Activated CD4-positive, CD25-positive, alpha-beta regulatory T cell (primary cell): ENCODE measurements at places on chromosomes 13 and 19.
A peak's percentile ranks its signal among the peaks of the same experiment; 100 is the strongest.

DNA sequence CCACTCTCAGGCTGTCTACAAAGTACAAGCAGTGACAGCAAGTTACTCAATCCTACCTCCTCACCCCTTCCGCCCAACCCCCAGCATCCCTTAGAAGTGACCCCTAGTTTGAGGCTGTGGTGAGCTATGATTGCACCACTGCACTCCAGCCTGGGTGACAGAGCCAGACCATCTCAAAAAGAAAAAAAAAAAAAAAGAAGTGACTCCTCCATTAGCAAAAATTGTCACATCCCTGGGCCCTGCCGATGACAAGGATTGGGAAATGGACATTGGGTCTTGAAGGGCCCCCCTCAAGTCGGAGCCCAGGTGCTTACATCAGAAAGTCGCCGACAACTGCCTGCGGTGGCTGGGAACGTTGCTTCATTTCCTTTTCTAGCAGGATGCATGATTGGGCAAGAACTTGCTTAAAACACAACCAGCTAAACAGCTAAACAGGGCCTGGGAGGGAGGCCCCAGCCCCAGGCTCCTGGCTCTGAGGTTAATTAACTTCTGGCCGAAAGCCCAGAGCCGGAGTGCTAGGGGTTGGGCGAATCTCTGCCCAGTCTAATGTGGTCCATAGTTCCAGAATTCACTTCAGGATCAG, 15.3 kb downstream of the RAB3D start:
- no peak for DNase-seq

DNA sequence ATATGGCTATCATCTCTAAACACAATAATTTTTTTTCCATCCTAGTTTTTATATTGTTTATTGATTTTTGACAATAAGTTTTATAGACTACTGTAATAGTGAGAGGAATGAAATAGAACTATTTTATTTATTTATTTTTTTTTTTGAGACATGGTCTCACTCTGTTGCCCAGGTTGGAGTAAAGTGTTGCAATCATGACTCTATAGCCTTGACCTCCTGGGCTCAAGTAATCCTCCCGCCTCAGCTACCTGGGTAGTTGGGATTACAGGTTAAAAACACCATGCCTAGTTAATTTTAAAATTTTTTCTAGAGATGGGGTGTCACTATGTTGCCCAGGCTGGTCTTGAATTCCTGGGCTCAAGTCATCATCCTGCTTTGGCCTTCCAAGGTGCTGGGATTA, 8.5 kb upstream of the ZNF442 start:
- no peak for DNase-seq

DNA sequence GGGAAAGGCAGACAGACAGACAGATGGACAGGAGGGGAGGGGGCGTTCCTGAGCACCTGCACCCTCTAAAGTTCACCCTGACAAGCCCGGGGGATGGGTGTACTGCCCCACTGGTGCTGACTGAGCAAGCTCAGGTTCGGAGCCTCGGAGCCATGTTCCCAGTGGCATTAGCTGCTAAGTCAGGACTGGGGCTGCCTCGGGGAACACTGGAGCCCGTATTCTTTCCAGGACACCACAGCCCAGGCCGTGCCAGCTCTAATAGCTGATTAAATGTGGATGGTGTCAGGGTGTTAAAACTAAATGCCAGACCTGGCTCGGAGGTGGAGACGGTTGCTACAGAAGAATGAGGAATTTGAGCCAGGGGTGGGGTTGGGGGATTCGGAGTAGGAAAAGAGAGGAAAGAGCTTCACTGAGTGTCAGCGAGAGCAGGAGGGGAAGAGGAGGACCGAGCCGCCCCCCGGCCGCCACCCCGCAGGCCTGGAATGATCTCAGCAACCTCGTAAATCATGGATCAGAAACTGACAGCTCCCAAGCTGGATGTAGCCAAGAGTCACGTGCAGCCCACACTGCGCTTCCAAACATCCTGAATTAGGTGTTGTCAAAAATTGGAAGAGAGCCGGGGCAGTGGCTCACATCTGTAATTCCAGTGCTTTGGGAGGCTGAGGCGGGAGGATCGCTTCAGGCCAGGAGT, 10.4 kb downstream of the MAP2K2 start:
- no peak for DNase-seq

DNA sequence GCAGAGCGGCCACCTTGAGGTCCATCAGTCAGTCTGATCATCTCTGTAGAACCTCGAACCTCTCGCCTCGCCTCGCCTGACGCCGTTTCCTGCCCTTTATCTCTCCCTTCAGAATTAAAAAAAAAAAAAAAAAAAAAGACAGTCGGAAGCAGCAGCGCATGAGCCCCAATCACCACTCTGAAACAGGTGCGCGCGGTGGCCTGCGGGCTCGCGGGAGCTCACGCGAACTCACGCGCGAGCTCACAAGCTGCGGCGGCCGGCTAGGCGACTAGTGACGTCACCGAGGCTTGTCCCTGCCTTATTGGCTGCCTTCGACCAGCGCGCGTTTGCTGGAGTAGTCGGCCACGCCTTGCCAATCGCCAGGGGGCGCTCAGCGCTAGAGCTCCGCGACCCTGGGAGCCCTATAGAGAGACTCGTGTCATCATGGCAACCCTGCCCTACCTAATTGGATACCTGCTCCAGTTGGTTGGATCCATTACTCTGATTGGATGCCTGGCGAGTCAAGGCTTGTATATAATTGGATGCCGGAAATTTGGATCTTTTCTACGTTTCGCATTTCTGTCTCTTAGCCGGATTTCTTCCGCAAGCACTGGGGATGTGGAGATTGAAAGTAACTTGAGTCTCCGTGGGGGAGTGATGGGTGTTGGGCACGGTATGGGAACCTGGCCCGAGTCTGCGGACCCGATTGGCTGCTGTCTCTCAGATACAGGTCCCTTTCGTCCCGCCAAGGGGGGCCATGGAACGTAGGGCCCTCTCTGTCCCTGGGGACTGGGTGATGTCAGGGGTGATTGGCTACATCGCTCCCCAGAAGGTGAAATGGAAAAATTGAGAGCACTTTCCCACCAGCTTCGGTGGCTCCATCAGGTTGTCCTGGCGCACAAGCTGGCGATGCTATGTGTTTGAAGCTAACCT, 31.6 kb downstream of the SYT3 start:
- peak; percentile 19 for DNase-seq

- DNase-seq = no peak
Observed at GRCh38 chr13:112669881-112670499, 19.8 kb upstream of the ATP11A start.

- no peak for DNase-seq
Observed at GRCh38 chr13:25678398-25678797, 306.6 kb downstream of the ATP8A2 start.

DNA sequence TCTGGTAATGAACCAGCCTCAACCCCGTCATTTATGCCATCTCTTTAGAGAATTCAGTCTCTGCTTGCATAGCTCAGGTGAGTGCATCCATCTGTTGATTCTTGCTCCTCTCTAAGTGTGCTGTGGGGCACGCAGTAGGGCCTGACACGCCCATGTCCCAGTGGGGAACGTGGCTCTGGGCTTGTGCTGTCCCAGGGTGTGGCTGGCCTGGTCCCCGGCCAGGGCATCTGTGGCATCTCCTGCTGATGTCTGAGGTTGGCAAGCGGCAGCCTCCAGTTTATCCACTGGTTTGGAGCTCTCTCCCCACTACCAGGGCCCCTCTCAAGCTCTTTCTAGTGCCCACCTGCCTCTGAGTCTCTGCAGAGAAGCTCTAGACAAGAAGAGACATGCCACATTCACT, 146.6 kb upstream of the GJB6 start:
- no peak for DNase-seq

DNA sequence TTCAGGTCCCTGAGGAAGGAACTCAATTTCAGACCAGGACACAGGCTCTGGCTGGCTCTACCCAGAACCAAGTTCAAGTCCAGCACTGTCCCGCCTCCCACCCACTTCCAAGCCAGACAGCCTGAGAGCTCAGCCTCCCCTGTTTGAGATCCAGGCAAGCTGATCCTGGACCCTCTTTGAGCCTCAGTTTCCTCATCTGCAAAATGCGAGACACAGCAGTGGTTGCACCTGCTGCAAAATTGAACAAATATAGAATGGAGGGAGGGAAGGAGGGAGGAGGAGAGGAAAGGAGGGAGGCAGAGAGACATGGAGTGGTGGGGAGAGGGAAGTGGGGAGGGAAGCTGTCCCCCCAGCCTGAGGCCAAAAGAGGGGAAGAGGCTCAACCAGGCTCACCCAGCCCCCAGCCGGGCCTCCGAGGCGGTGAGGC, 751 bp downstream of the TMEM221 start:
- no peak for DNase-seq

DNA sequence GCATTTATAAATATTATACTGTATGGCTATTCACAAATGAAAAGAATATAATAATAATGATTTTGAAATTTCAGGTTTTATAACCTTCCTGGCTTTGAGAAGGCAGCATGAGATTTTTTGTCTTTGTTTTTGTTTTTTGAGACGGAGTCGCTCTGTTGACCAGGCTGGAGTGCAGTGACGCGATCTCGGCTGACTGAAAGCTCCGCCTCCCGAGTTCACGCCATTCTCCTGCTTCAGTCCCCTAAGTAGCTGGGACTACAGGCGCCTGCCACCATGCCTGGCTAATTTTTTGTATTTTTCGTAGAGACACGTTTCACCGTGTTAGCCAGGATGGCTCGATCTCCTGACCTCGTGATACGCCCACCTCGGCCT, 64.1 kb downstream of the ZNF429 start:
- no peak for DNase-seq

GRCh38 chr19:313169-313987, 22.2 kb upstream of the PLPP2 start:
- no peak for DNase-seq

- no peak for DNase-seq
Observed at GRCh38 chr13:97749174-97749573, 204.3 kb upstream of the IPO5 start.

DNA sequence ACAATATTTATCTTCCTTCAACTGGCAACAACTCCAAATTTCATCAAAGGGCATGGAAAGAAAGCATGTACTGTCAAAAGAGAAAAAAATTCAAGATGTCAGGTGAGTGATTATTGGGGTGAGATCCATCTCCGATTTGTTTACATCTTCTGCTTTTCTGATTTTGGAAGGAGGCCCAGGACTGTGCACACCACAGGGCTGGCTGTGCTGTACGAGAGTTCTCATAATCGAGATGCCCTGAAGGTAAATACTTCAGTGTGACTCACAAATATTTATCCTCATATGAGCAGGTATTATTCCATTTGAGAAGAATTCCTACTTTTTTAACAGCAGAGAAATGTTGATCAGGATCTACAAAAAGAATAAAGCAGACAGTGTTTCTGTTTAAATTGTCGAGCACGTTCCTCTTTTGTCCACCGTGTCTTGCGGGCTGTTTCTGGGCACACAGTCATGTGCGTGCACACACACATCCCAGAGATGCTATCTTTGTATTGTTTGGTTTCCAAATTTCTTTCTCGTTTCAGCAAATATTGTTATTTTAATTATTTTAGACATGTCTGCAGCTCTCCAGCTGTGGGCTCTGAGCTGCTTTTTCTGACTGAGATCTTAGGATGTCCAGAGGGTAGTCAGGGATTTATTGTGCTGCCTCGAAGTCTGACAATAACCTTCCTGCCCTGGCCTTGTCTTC, 103.8 kb downstream of the KL start:
- DNase-seq = no peak

- DNase-seq = no peak
Observed at GRCh38 chr19:49911381-49912145, 14.9 kb upstream of the IL4I1 start.

DNA sequence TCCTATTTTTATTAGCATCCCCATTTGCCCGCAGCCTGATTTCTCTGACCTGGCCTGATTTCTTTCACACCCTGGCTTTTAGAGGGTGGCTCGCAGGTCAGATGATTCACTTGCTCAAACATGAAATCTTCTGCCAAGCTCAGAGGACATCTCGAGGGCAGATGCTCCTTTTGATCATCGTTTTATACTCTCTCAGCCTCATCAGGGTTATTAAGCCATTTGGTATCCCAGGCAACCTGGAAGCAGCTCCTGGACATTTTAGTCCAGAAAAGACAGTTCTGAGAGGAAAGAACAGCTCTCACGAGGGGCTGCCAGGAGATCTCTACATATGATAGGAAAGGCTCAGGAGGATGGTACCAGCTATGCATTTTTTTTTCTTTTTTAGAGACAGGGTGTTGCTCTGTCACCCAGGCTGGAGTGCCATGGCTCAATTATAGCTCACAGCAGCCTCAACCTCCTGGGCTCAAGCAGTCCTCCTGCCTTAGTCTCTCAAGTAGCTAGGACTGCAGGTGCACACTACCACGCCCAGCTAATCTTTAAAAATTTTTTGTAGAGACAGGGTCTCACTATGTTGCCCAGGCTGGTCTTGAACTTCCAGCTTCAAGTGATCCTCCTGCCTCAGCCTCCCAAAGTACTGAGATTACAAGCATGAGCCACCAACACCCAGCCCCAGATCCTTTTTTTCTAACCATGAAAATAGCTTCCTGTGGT, 165.4 kb downstream of the KATNAL1 start:
- DNase-seq = no peak

GRCh38 chr13:41188584-41188983, 5.8 kb downstream of the KBTBD7 start:
- no peak for DNase-seq

DNA sequence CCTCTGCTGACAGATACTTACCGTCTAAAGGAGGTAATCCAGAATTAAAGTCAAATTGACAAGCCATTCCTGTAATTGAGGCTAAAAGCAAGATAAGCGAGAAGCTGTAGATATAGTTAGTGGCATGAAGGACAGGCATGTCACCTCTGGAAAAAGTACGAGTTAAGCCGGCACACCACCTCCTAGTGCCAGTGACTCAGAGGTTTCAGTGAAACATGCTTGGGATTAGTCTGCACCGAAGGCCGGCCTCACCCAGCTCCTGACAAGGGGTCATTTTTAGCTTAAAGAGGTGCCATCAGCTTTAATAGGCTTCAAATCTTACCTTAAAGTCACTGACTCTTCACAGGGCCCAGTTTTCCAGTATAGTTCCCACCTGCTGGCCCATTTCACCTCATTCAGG, 838.0 kb downstream of the UQCRFS1 start:
- no peak for DNase-seq

DNA sequence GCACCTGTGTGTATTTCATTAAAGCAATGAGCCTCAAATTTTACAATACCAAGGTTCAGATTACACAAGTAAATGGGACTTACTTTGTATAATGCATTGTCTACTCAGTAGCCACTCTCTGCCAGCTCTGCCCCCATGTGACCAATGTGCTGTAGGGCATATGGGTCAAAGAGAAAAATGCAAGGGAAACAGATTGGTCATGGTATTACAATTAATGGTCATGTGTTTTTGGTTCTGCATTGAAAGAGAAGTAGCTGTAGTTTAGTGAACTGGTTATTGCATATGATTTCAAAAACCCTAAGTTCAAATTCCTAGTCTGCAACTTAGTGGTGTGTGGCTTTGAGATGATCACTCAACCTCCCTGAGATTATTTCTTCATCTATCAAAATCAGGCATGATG, 545.4 kb downstream of the SUCLA2 start:
- DNase-seq = no peak
